Left ventricle myocardium superior (tissue), 1 donor: ENCODE measurements at places on chromosomes 2 and 18. TPM values are rescaled to one million over a fixed set of nuclear protein-coding genes. Genes with fewer than 3 reads are reported as not detected.

- no peak for DNase-seq
These were observed 16.9 kb upstream of the VPS54 start for GRCh38 chr2:64036034-64036705.

DNA sequence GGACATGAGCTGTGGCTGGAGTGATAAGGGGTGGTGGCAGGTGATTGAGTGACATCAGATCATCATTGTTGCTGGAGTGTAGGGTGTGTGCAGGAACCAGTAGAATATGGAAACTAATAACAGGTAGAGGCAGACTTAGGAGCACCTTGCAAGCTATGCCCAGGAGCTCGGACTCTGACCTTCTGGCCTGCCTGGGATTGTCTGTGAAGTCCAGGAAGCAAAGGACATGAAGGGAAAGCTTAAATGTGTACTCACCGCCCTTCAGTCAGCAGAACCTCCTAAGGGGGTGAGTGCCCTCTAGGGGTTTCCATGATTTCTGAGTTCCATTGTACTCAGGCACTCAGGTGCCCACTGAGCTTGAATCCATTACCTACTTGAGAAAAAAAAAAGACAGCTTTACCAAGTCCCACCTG, 104.2 kb downstream of the CRIM1 start:
- DNase-seq: no peak

DNA sequence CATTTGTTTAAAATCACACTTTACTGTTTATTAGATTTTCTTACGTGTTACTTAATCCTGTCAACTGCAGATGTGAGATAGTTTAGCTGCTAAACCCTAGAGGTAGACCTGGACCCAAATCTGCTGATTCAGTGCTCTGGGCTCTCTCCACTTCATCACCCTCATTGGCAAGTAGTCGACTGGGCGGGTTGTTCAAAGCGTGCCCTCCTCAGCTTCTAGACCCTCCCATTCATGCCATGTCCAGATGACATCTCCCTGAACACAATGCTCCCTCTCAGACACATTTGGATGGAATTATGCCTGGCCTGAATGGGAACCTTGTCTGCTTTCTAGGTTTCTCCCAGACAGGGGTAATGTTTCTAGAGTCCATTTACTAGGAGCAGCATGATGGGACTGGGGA, 43.7 kb downstream of the RPIA start:
- DNase-seq: no peak

DNA sequence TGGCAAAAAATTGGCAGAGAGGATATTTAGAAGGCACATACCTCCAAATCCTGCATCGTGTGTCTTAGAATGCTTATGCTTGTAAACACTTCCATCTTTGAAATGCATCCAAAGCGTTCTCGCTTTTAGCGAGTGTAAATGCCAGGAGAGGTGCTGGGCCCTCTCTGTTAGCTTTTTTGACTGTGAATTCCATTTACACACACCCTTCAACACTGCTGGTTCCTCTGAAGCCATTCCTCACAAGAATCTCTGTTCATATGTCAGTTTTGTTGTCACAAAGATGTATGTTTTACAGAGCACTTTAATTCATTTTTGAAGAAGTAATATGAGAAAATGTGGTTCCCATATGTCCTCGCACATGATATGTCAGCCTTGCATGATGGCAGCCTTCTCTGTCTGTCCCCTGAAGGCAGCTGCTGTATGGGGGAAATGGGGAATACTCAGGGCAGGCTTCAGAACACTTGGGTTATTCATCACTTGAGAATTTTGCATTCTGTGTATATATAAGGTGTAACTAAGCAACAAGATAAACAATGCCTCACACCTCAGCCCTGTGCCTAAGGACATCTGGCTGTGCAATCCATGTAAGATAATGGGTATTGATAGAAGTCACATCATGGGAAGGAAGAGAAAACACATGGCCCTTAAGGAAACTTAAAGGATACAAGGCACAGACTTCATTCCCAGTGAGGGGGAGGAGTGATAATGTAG, 52.3 kb downstream of the RAB27B start:
- DNase-seq: no peak

- DNase-seq: no peak
These were observed 50.5 kb downstream of the RAB31 start for GRCh38 chr18:9758624-9759075.

- no peak for DNase-seq
These were observed 99.7 kb downstream of the ARHGEF4 start for GRCh38 chr2:130936451-130936850.

The ERICH2 gene
- total RNA-seq: 1.2 TPM

The TMEM200C gene
- total RNA-seq: 0.32 TPM

GRCh38 chr2:101534149-101534611, 59.3 kb upstream of the RFX8 start:
- DNase-seq: no peak

- no peak for DNase-seq
These were observed 127.9 kb upstream of the PGAP1 start for GRCh38 chr2:197054437-197054836.

GRCh38 chr18:68985172-68985820, 187.4 kb downstream of the CCDC102B start:
- no peak for DNase-seq

GRCh38 chr18:498931-499775, 1.3 kb downstream of the COLEC12 start:
- DNase-seq: peak; percentile 33

The SPP2 gene
- not detected for total RNA-seq
